ENCODE measurements at places on chromosomes 2 and 18. TPM values are rescaled to one million over a fixed set of nuclear protein-coding genes. Genes with fewer than 3 reads are reported as not detected.

REG3A gene
- not detected for total RNA-seq

NEU2 gene
- not detected for total RNA-seq

MRPL44 gene
- total RNA-seq, result 25.7 TPM

ANKRD30BL gene
- not detected for total RNA-seq

Measured in smooth muscle cell of bladder (primary cell).